Stimulated activated CD4-positive, alpha-beta T cell treated with anti-CD3 and anti-CD28 coated beads, TNF-alpha, amount 100 ng/mL, for 48 hours (primary cell): ENCODE measurements at places on chromosomes 2 and 18.
A peak's percentile ranks its signal among the peaks of the same experiment; 100 is the strongest.

GRCh38 chr2:74653589-74653984 lies 460 bp upstream of the SEMA4F start:
- no peak for DNase-seq

- DNase-seq: no peak
Measured at GRCh38 chr2:153622285-153622684, 143.7 kb upstream of the RPRM start.

DNA sequence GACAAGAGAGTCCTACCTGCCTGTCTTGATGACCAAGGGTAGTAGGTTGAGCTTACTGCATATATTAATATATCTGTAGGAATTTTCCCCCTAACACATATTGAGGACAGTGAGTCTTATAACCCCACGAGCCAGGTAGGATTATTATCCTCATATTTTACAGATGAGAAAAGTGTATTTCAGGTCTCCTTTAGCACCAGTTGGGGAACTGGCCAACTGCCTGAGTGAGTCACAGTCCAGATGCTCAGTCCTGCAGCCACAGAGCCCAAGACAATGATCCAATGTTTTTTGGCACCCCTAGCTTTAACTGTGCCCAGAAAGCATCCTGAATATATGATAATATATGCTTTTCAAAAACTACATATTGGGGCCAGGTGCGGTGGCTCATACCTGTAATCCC lies 30.8 kb upstream of the GLS start:
- no peak for DNase-seq

- DNase-seq: no peak
Measured at GRCh38 chr18:46736135-46736534, 20.7 kb downstream of the ST8SIA5 start.

- no peak for DNase-seq
Measured at GRCh38 chr2:183186766-183187165, 62.5 kb downstream of the NUP35 start.

DNA sequence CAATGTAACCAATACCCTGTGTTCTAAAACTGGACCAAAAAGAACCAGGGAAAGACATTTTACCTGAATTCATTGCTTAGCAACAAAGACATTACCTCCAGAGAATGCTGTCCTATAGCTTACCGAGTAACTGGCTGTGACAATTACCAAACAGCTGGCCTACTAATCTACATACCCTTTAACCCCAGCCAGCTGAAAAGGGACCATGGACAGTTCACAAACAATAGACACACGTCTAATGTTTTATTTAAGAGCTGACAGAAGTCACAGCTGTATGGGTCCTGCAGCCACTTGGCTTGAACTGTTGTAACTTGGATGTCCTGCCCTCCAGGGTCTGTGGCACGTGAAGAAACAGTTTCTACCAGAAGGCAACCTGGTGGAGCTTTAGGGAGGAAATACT lies 130.1 kb upstream of the EFEMP1 start:
- DNase-seq: no peak

DNA sequence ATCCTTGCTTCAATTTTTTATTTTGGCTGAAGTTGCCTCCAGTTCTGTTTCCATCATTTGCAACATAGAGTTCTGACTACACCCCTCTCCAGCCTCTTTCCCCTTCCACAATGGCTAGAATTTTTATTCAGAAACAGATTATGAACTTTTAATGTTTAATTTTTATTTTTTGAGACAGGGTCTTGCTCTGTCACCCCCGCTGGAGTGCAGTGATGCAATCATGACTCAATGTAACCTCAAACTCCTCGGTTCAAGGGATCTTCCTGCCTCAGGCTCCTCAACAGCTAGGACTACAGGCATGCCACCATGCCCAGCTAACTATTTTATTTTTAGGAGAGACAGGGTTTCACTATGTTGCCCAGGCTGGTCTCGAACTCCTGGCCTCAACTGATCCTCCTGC lies 2.8 kb downstream of the NTSR2 start:
- DNase-seq: no peak

GRCh38 chr2:199997296-199997695 lies 41.9 kb downstream of the MAIP1 start:
- no peak for DNase-seq

DNA sequence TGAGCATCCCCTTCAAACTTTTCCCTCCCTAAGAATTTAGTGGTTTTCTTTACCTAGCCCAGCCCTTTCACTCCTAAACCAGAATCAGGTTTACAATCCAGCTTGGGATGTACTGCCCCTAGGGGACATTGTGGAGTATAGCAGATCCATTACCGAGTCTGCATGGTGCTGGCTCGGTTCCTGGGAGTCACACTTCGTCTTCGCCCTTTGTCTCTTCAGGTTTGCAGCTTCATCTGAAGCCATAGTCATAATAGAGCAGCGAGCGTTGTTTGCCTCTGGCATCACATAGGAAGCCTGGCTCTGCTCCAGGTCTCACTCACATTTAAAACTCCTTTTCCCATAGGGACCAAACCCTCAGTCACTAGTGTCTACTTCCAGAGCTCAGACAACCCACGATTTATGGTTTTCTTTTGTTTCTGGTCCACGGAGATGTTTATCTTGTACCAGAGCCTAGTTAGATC lies 16.8 kb upstream of the LYPD6 start:
- no peak for DNase-seq

DNA sequence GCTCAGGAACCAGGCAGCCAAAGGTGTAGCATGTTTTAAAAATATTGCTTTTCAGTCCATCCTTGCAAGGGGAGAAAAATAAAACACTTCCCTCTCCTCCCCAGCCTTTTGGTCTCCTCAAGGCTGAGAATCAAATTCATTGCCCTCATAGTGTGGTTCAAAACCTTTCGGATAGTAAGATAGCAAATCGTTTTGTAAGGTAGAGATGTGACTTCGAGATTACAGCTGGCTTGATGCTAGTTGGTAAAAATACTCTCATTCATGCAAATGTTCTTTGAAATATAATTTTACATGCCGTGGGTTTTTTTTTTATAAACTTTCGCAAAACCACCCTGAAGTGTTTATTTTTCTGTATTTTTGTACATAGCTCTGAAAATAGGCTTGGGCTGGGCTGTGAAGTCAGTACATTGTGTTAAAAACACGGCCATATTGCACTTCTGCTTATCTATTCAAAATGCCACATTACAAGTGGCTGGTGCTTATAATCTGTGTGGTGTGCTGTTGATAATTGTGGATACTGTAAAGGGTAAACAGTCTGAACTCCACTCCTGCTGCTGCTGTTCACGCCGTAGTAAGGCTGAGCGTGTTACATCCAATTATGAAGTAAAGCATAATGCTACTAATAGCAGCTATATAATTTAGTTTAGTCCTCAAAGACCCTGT lies 172.0 kb upstream of the SIX3 start:
- no peak for DNase-seq

DNA sequence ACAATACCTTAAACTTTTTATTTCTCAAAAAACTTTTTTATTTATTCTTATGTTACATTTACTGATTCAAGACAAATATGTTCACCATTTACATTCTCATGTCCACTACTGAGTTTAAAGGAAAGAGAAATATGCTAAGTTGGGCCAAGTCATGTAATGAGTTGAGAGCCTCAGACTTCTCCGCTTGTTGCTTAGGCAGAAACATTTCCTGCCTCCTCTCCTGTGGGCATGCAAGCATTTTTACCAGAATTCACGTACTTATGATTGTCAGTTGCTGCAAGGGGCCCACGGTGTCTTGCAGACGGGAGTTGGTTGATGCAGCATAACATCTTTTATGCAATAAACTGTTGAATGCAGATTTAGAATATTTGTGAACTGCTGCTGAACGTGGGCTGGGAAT lies 51.8 kb downstream of the MYO1B start:
- DNase-seq: no peak

GRCh38 chr2:233247116-233247515 lies 4.4 kb upstream of the ATG16L1 start:
- no peak for DNase-seq

DNA sequence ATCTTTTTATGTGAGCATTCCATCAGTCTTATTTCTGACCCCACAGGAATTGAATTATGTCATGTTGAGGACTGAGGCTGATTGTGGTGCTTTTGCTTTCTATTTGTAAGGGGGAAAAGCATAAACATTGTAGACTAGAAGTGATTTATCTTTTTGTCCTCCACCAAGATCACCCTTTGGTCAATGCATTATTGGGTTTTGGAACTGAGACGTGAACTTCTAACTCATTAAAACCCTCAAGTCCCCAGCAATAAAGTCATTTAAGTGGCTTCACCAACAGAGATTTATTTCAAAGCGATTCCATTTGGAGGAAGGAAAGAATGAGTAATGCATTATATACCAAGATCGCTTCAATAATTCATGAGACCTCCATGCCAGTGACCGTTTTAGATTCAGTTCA lies 75.5 kb upstream of the TXNDC2 start:
- no peak for DNase-seq

DNA sequence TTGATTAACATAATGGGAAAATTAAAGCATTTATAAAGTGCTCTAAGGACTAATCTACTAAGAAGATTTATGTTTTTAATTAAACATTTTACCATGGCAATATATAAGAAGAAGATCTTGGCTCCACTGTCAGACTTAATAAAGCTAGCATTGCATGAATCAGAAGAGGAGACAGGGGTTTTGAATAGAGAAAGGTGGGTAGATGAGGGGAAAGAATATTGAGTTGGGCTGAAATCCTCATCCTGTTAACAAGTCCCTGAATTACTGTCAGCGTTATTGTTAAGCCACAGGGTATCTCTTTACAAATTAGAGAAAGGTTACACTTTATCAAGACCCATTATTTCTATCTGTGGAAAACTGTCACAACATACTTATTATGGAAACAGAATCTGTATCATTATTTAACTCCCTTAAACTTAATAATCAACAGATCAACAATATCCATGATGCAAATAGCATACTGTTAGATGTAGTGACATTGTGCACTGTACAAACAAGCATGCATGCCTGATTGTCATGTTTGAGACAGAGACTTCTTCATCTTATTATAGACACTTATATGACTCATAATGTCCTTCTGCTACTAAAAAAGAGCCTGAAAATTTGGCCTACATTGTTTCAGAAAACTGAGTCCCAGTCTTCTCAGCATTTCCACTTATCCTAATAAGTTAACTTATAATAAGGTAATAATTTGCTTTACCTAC lies 304.1 kb downstream of the NRXN1 start:
- DNase-seq: no peak

DNA sequence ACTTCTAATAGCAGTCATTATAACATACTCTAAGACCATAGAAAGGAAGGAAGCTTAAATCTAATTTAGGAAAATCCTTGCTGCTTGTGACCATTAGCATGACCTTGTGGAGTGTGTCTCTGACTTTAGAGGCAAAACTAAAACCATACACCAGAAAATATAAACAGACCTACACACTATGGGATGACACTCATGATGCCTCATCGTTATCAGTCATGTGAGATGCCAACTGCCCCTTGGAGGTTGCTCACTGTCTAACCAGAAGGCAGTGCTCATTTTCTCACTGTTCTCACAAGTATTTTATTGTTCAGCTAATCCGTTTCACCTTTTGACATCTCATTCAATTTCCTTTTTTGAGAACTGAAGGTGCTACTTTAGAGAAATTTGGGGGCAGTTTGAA lies 376.9 kb downstream of the RND3 start:
- no peak for DNase-seq

DNA sequence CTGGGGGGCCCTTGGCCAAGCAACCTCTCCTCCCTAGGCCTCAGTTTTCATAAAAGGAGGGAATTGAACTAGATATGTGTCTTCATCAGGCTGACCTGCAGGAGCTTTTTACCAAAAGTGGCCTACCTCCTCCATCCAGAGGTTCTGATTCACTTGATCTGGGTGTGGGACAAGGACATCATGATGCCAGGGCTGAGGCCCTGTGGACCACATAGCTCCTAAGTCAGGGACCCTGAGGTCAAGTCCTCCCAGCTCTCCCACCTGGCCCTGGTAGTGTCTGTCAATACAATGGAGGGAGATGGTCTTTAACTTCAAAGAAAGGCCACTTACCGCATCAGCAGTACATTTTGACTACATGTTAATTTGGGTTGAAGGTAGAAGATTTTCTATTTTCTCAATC lies 10.4 kb downstream of the IL1RN start:
- DNase-seq: no peak

- DNase-seq: no peak
Measured at GRCh38 chr2:120036145-120036544, 23.3 kb downstream of the EPB41L5 start.

GRCh38 chr2:38505779-38506178 lies 96.9 kb downstream of the HNRNPLL start:
- DNase-seq: no peak

GRCh38 chr2:85505551-85506238 lies 33.3 kb upstream of the MAT2A start:
- DNase-seq: no peak

GRCh38 chr18:45745817-45746461 lies 22.0 kb downstream of the SLC14A1 start:
- DNase-seq: no peak

DNA sequence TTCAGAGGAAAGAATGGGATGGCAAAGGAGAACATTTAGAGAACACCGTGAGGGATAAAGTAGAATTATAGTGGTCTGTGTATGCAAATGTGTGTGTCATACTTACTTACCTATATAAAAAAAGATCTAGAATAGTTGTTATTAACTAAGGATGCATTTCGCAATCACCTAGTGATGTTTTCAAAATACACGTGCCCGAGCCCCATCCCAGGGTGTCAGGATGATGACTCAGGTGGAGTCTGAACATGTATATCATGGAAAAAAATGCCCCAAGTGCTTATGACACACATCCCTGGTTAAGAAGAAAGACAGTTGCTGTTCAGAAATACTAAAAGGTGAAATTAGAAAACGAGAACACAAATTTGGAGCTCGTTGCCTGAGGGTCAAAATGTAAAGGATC lies 109.0 kb downstream of the CERS6 start:
- DNase-seq: peak; percentile 12

DNA sequence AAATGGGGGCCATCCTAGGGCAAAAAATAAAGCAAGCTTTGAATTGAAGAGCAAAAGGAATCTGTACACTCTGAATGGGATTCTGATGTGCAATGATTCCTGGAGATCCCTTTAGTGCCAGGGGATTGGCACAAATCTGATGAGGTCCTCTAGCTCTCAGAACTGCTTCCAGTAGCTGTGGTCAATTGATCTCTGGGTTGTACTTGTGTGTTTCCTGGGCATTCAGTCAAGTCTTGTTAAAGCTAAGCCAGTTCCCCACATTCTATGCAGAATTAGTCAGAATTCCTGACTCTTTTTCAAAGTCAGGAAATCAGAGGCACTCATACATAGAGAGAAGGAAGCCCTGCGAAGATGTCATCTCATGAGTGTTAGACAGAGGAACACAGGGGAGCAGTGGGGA lies 161.3 kb downstream of the DNER start:
- no peak for DNase-seq

DNA sequence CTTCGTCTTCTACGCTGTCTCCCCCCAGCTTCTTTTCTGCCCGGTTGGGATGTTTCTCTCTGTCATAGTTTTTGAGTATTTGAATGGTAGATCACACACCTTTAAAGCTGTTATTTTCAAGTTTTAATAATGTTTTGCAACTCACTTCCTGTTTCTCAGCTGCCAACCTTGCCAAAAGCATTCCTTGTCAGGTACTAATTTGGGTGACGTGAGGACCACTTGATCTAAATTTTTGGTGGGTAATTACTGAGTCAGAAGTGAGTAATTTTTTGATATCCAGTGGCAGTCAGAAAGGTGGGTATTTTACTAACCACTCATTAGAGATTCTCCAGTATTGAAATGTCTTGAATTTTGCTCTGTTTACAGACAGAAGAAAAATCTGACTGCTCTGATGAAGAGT lies 852.4 kb upstream of the FANCL start:
- DNase-seq: no peak
